ENCODE measurements at places on chromosomes 16 and 17.
A peak's percentile ranks its signal among the peaks of the same experiment; 100 is the strongest.

DNA sequence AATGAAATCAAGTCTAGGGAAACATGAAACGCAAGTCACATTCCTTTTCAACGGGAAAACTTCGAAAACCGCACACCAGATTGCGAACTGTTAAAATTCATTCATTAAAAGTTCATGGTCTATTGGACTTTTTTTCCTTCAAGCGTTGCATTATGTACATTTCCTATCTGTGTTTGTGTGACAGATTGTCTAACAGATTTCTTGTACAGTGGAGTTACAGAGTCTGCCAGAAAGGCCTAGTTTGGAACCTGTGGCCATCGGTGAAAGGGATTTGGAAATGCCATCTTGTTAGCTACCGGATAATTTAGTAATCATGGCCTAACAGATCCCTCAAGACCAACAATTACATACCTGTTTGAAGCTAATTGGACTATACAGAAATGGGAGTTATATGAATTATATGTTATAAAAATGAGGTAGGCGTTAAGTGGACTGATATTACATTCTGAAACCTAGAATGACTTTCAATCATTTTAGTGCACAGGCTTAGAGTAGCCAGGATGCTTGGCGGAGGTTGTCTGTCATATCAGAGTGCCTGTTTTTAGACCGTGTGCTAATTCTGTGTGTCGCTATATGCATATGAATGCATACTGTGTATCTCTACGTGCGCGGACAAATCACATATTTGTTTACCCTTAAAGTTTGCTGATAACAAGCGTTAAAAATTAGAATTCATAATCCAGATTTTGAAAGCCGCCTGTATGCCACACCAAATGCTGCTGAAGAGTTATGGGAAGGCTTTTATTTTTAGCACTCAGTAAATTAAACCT lies 885.4 kb upstream of the RBFOX1 start:
- no peaks in the 10 kb centered on the region for H3K36me3 ChIP-seq
- H3K27ac ChIP-seq = no peak overlapping the region
- no peak overlapping the region for H3K4me3 ChIP-seq
- no peaks in the 10 kb centered on the region for H3K4me1 ChIP-seq
- no peaks in the 10 kb centered on the region for H3K27me3 ChIP-seq

GRCh38 chr16:58809213-58809612 lies 75.1 kb upstream of the GOT2 start:
- H3K27me3 ChIP-seq = no peaks in the 10 kb centered on the region
- no peak for DNase-seq
- no peak overlapping the region for H3K4me3 ChIP-seq
- H3K4me1 ChIP-seq = no peaks in the 10 kb centered on the region

- no peaks in the 10 kb centered on the region for H3K4me1 ChIP-seq
- no peak overlapping the region for H3K4me3 ChIP-seq
- H3K36me3 ChIP-seq = no peaks in the 10 kb centered on the region
- peak; percentile 55 for DNase-seq
Observed at GRCh38 chr17:55527540-55528118, 16.4 kb upstream of the SMIM36 start.

DNA sequence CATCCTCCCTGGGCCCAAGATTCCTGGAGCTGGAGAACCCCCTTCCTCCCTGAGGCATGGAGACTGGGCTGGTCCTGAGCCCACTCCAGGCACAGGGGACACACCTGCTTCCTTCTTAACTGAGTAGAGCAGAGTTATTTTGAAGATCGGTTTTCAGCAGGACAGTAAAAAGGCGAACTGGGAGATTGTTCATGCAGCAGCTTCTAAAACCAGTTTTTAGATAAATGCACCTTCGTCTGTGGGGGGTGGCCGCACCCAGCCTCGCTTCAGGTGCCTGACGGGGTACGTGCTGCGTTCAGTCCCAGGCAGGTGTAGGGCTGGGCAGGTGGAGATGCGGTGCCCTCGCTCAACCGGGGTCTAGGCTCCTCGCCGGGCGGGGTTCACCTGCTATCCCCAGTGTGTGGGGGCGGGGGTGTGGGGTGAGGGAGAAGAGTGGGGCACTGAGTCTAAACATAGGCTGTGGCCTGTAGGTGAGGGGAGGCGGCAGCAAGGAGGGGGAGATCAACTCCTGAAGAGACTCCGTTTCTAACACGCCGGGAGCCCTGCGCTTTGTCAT lies 69.5 kb downstream of the JPH3 start:
- H3K4me1 ChIP-seq = peaks cover 6% of the 10 kb centered on the region
- peaks cover 13% of the 10 kb centered on the region for H3K36me3 ChIP-seq
- no peak overlapping the region for H3K27ac ChIP-seq
- no peak overlapping the region for H3K4me3 ChIP-seq

DNA sequence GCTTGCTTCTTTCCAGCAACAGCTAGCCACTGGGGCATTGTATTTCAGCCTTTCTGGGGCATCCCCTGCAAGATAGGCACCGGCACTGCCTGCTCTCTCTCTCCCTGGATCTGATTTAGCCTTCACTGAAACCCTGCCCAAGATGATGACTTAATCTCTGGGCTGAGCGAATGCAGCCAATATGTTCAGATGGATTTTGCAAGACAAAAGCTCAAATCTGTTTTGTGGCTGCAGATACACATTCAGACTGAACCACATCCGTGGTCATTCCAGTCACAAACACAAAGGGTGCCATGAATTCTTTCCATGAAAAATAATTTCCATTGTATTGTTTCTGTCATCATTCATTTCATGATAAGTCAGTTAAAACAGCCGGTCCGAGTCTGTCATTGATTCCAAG lies 24.2 kb downstream of the SOST start:
- H3K36me3 ChIP-seq = no peaks in the 10 kb centered on the region
- no peaks in the 10 kb centered on the region for H3K27me3 ChIP-seq
- peak; percentile 56 for DNase-seq
- peaks cover 7% of the 10 kb centered on the region for H3K4me1 ChIP-seq
- H3K27ac ChIP-seq = no peak overlapping the region

DNA sequence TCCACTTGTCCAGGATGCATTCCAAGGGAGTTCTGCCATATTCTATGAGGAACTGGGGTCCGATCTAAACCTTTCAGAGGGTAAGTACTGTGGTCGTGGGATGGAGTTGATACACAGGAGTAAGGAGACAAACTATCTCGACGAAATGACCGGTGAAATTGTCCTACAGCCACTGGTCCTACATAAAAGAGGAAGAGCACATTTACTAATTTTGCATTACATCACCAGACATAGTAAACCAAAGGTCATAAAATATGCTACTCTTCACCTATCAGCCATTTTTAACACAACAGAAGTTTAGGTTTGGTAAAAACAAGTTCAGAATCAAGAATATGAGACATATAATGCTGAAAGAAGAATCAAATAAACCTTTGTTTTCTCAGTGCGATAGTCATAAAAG lies 8.1 kb downstream of the HSF5 start:
- no peak overlapping the region for H3K27ac ChIP-seq
- H3K36me3 ChIP-seq = no peaks in the 10 kb centered on the region
- H3K4me3 ChIP-seq = no peak overlapping the region
- H3K27me3 ChIP-seq = peaks cover 51% of the 10 kb centered on the region
- no peaks in the 10 kb centered on the region for H3K4me1 ChIP-seq
